ENCODE measurements at places on chromosomes 7 and 10.

DNA sequence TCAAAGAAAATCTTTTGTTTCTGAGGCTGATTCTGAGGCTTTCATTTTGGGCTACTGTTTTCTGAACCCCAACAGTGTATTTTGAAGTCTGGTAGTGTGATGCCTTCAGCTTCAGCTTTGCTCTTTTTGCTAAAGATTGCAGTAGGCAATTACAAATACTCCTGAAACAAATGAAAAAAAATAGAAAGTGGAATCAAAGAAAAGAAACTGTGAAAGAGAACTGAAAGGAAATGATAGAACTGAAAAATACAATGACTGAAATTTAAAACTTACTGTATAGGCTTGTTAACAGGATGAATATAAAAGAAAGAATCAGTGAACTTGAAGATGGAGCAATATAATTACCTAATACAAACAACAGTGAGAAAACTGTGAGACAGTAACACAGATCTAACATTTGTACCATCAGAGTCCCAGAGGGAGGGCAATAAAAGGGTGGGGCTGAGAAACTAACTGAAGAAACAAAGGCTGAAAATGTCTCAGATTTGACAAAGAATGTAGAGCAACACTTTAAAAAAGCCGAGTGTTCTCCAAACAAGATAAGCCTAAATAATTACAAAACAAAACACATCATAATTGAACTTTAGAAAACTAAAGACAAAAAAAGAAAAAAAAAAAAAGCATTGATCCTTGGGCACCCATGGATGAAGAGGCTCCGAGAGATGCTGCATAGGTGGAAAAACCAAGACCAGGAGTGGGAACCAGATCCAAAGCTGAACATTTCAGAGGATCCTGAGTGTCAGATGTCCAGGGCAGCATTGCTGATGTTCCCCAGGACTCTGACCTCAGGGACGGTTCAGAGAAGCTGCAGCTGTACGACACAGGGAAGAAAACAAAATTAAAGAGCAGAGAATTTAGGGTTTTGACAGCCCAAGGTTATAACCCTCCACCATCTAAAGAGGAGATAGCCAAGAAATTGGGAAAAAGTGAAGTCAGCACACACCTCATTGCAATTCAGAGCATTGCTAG lies 223.2 kb upstream of the IGFBP3 start:
- DNase-seq = no peak

- DNase-seq = no peak
Observed at GRCh38 chr10:58996063-58996462, 180.4 kb upstream of the PHYHIPL start.

- no peak for DNase-seq
Observed at GRCh38 chr10:97685395-97685958, 1.6 kb downstream of the AVPI1 start.

- no peak for DNase-seq
Observed at GRCh38 chr10:96338279-96338925, 20.4 kb downstream of the OPALIN start.

GRCh38 chr7:143902332-143902899 lies 440 bp upstream of the TCAF1 start:
- DNase-seq = no peak

GRCh38 chr7:18384491-18385143 lies 110.9 kb upstream of the HDAC9 start:
- DNase-seq = no peak

DNA sequence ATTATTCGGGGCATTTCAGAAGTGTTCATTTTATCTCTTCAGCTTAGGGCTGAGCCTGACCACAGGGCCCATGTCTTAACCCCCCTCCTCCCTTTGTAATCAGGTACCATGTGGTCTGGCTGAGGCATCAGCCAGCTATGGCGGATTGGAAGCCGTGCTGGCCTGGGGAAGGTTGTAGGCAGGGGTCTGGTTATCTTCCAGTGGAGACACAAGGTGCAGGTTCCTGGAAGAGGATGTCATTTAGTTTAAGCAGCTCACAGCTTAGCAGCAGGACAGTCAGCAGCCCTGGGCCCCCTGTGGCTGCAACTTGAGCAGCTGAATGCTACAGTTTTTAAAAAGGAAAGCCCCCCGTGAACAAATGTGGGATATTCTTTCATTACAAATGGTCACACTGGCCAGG lies 22.1 kb downstream of the BAG3 start:
- DNase-seq = no peak

DNA sequence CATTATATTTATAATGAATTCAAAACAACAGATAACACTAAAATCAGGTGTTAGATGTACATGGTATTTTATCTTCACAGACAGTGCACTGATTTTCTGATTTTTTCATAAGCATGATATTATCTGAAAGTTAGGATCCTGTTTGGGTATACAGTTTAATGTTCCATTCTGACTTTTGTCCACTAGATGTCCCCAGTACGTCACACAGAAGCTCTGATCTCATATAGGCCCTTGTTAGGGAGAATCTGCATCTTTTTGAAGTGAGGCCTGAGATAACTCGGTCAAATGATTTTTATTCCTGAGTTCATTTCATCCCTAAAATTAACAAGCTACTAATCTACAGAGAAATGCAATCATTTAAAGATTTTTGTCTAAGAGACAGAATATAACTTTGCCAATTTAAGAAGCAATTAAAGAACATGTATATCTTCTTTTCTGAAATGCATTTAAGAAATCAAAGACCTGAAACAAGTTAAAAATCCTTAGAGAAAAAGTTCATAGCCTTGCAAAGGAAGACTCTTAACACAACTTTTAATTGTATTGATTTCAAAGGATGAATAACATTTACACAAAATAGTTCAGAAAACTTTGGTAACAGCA lies 72.0 kb upstream of the TES start:
- no peak for DNase-seq

GRCh38 chr10:101839416-101840063 lies 4.1 kb downstream of the KCNIP2 start:
- no peak for DNase-seq

DNA sequence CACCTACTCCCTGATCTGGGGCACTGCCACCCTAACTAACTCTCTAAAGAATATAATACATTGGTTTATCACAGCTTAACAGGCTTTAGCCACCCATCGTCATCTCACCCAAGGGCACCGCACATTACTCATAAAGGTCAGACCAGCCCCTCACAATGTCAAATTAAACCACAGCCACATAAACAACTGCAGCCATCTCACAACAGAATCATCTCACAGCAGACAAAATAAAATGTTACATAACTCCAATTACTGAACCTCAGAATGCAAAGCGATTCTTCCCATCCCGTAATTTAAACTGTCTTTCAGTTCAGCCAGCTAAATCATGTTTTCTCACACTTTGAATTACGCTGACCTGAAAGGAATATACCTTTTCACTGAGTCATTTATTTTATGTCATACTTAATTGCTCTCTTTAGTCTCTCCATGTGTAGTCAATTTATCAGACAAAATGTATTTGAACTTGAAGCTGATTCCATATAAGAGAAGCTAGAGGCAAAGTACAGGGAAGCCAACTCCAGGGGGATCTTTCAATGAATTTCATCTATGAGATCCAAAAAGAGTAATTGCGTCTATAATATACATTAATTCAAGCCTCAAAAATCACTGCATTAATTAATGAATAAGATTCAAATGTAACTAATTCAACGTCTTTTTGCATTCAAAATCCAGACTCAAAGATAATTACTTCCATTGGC lies 96.9 kb upstream of the NEBL start:
- DNase-seq = no peak

DNA sequence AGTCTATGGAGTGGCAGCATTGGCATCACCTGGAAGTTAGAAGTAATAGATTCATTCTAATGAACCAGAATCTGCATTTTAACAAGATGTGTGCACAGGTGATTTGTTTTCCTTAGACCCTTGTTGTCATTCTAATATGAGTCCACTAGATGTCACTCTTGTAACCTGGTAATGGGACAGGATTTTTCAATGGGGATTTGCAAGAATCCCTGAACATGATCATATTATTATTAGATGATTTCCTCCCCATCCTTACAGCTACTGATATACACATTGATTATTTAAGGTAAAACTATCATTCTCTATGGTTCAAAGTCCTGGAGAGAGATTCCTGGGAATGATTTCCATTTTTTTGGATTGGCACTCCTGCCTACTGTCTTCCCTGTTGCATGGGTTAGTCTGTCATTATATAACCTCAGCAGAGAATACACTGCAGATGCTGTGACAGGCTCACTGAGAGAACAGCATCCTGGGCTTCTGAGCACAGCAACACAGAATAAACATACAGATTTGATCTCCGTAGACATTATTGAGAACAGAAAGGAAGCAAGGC lies 194.9 kb downstream of the SUGCT start:
- DNase-seq = no peak

- DNase-seq = no peak
Observed at GRCh38 chr7:30196408-30196807, 61.6 kb downstream of the MTURN start.

DNA sequence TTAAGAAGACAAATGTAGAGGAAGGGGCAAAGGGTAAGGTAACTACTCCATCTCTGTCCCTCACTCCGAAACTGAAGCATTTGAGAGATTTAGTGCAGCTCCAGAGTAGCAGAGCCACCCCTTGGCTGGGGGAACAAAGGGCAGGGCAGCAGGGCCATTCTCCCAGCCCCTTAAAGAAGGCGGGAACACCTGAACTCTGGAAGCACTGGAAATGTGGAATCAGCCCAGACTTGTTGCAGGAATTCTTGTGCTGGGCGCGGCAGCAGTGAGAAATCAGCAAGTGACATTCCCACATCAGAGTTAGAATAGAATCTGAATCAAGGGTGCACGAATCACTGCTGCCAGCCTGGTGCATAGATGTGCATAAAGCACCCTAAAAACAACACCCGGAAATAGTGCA lies 34.4 kb upstream of the GRM8 start:
- no peak for DNase-seq

DNA sequence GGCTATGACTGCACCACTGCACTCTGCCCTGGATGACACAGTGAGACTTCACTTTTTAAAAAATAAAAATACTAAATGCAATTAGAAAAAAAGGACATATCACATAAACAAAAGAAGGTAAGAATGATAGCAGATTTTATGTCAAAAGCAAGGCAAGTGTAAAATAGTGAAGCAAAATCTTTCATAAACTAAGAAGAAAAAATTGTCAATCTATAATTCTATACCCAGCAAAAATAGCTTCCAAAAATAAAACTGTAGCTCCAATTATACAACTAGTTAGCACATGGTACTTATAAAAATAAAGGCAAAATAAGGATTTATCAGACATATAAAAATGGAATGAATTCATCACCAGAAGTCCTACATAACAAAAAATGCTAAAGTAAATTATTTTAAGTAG lies 85.4 kb upstream of the SVIL start:
- DNase-seq = no peak

DNA sequence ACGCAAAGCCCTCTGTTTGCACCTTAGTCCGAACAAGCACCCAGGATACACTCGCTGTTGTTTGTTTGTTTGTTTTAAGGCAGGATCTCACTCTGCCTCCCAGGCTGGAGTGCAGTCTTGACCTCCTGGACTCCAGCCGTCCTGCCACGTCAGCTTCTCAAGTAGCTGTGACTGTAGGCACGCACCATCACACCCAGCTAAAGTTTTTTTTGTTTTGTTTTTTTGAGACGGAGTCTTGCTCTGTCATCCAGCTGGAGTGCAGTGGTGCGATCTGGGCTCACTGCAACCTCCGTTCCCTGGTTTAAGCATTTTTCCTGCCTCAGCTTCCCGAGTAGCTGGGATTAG lies 76.8 kb downstream of the CTBP2 start:
- no peak for DNase-seq

DNA sequence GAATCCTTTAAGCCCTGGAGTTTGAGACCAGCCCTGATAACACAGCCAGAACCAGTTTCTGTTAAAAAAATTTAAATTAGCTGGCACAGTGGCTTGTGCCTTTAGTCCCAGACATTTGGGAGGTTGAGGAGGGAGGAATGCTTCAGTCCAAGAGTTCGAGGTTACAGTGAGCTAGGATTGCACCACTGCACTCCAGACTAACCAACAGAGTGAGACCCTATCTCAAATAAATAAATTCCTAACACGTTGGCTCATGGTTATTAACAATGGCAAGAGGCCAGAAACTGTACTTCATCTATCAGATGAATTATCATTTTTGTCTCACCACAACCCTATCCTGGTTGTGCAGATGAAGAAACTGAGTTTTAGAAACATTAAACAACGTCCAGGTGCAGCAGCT lies 2.1 kb upstream of the PPIA start:
- no peak for DNase-seq

DNA sequence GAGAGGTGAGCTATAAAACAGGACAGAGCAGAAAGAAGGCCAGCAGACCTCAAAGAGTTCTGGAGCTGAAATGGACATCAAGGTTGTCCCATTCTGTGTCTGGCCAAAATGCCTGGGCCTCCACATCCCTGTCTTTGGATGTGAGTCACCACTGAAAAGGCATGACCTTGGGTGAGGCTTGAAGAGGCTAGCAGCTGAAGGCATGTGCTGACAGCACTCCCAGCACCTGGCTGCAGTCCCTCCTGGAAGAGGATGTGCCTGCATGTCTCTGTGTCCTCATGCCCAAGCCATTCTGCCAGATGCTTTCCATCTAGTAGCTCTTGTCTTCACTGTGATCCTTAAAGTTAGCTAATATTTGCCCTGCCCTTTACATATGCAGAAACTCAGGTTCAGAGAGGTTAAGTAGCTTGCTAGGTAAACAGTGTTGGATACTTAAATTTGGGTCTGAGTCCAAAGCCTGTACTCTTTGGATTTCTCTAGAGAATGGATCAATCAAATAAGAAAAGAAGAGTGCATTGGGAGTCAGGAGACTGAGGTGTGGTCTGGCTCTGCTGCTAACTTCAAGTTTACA lies 35.8 kb downstream of the HECW1 start:
- no peak for DNase-seq

GRCh38 chr10:132207536-132208461 lies 21.1 kb downstream of the DPYSL4 start:
- no peak for DNase-seq

- no peak for DNase-seq
Observed at GRCh38 chr10:12503311-12503710, 154.0 kb downstream of the CAMK1D start.

DNA sequence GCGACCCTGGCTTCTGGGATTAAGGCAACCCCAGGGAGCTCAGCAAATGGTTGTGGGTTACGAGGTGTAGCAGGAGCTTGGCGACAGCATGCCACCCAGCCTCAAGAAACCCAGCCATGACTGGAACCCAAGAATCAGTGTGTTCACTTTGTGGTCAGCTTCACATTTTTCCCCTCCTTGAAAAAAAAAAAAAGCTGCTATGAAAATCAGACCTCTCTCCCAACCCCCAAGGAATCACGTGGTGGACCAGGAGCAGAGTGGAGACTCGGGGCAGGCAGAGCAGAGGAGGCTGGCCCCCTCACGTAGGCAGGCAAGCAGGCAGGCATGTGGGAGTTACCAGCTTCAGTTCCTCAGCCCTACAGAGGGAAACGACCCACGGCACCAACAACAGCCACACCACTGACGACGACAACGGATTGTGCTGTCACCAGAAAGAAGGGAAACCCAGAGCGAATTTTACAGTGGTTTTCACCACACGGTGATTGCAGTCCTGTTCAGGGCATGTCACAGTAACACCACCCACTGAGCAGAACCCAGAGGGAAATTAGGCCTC lies 203.4 kb downstream of the SLC25A13 start:
- no peak for DNase-seq

DNA sequence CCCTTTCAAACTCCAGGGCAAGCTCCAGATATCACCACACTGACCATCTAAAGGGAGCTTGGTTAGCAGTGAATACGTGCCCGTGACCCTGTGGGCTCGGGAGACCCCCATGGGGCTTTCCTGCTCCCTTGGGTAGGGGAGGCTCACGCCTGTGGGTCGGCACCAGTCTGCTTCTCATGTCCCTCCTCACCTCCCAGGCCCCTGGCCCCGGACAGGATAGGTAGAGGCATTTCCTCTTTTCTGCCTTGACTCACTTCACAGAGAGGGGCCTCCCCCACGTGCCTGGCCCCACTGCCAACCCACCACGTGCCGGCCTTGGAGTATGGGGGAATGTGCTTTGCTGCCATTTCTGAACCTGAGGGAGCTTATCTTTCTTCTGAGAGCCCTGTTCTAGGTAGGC lies 131.3 kb upstream of the FAM20C start:
- no peak for DNase-seq
